ENCODE measurements at places on chromosomes 12 and 14.

GRCh38 chr12:128940974-128941373 is 87.7 kb downstream of the GLT1D1 start:
- H3K27me3 ChIP-seq: peaks cover 11% of the 10 kb centered on the region
- no peak for DNase-seq

- H3K4me3 ChIP-seq: no peak overlapping the region
- peaks cover 8% of the 10 kb centered on the region for H3K4me1 ChIP-seq
- no peak for DNase-seq
- H3K27ac ChIP-seq: no peak overlapping the region
- H3K27me3 ChIP-seq: peaks cover 12% of the 10 kb centered on the region
Measured at GRCh38 chr12:10126413-10126812, 3.6 kb downstream of the CLEC7A start.

- H3K4me3 ChIP-seq: no peak overlapping the region
- H3K27ac ChIP-seq: no peak overlapping the region
- H3K36me3 ChIP-seq: peaks cover 9% of the 10 kb centered on the region
- DNase-seq: no peak
- H3K4me1 ChIP-seq: no peaks in the 10 kb centered on the region
Measured at GRCh38 chr14:104770072-104770579, 17.2 kb downstream of the SIVA1 start.

GRCh38 chr14:94077111-94077821 is 3.7 kb downstream of the DDX24 start:
- no peak for DNase-seq
- peaks cover 89% of the 10 kb centered on the region for H3K4me1 ChIP-seq
- no peak overlapping the region for H3K27ac ChIP-seq
- peaks cover 42% of the 10 kb centered on the region for H3K36me3 ChIP-seq
- H3K4me3 ChIP-seq: peak overlapping the region; percentile 99
- peaks cover 13% of the 10 kb centered on the region for H3K27me3 ChIP-seq

DNA sequence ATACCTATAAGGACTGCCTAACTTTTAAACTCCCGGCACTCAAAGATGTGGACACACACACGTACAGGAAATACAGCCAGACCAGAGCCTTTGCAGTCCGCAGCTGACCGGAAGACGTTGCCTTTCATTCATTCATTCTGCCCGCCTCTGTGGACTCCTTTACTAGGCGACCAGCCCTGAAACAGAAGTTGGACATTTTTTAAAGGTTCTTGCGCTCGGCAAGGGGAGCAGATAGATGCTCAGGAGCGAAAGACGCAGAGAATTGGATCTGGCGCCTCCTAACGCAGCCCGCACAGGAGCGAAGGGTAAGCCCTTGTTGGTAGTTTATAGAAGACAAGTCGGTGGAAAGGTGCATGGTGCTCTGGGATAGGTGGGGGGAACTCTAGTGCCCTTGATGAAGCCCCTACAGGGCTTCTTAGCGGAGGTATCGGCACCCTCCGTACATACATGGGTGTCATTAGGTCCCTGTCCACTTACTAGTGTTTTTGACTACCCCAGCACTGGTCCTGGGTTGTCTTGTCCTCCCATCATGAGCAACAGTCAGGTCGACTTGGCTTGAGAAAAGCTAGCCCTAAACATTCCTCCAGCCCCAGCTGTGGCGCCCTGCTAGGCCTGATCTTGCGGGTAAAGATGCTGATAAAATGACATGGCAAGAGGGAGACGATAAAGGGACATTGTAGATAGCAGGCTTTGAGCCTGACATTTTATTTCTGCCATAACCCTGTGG is at the start of gene KDM2B:
TSS of gene KDM2B (minus strand) at position 65 of the 727 bp plus-strand sequence. CDS start 112 bp downstream, outside the sequence.
- peaks cover 58% of the 10 kb centered on the region for H3K4me1 ChIP-seq
- peak within 1 kb of the TSS; percentile 98 for H3K4me3 ChIP-seq
- H3K27me3 ChIP-seq: peaks cover 4% of the 10 kb centered on the region
- H3K27ac ChIP-seq: peak within 1 kb of the TSS; percentile 97
- DNase-seq: peak; percentile 45

DNA sequence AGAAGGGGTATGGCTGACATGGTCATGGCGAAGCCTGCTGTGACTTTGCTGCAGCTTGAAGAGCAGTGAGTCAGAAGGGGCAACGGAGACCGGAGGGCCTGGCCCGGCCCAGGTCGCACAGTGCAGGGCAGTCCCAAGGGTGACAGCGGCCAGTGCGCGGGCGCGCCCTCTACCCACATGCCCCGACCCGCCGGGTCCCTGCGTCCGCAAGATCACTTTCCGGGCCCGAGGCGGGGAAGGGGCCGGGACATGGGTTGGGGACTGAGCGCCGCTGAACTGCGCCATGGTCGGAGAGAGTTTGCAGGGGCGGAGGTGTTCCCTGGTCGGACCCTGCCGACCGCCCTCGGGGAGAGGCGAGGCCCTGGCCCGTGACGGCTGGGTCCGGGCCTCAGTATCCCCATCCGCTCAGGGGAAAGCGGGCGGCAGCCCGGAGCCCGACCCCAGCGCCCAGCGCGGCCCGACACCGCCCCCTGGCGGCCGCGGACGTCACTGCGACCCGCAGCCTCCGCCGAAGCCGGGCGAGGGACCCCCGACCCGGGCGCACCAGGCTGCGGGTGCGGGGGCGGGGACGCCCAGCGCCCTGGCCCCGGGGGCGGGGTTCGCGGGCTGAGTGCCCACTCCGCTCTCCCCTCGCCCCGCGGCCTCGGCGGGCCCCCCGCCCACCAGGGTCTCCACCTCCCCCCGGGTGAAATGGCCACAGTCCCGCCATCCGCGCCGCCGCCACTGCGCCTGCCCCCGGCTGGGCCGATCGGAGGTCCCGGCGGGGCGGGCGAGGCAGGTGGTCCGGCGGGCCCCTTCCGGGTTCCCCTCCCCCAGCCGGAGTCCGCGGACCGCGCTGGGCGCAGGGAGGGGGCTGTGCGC is 7.2 kb upstream of the ANKRD9 start:
- DNase-seq: peak; percentile 69
- H3K4me3 ChIP-seq: peak overlapping the region; percentile 87
- H3K4me1 ChIP-seq: peaks cover 2% of the 10 kb centered on the region

DNA sequence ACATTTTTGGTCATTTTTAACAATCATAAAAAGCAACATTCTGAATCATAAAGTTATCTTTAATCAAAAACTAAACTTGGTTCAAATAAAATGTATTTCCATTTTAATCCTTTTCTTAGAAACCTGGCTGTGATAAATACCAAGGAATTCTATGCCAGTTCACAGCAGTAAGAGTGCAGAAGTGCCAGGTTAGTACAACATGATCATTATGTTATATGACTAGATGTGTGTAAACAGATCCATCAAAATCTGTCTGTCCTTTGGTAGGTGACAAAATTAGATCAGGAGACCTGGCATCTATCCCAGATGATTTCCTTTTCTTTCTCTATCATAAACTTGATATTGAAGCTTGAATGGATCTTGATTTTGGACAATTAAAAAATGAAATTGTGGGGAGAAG is 200.6 kb upstream of the STXBP6 start:
- no peak overlapping the region for H3K4me3 ChIP-seq
- DNase-seq: no peak
- no peak overlapping the region for H3K27ac ChIP-seq
- H3K27me3 ChIP-seq: peaks cover 1% of the 10 kb centered on the region
- no peaks in the 10 kb centered on the region for H3K4me1 ChIP-seq
- H3K36me3 ChIP-seq: no peaks in the 10 kb centered on the region

- H3K4me1 ChIP-seq: peaks cover 42% of the 10 kb centered on the region
- H3K27ac ChIP-seq: peak overlapping the region; percentile 0
- DNase-seq: no peak
- no peaks in the 10 kb centered on the region for H3K36me3 ChIP-seq
Measured at GRCh38 chr12:107329569-107330324, 236.4 kb upstream of the CRY1 start.

DNA sequence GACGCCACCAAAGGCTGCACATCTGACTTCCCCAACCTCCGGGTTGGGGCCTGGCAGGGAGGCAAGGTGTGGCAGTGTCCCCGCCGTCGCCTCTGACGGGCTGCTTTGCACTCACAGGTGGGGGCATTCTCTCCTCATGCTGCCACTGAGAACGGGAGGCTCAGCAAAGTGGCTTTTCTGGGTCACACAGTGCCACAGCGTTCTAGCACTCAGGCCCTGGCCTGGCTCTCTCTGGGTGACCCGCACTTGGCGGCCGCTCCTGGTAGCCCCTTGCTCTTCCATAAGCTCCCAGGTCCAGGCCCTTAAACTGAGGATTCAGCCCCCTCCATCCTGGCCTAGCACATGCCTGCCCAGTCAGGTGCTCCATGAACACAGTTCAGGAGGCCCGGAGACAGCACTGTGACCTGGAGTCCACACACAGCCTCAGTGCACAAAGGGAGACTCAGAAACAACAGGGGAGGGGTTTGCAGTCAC is 25.2 kb downstream of the SERPINA1 start:
- H3K4me1 ChIP-seq: no peaks in the 10 kb centered on the region
- no peak for DNase-seq
- no peak overlapping the region for H3K4me3 ChIP-seq

DNA sequence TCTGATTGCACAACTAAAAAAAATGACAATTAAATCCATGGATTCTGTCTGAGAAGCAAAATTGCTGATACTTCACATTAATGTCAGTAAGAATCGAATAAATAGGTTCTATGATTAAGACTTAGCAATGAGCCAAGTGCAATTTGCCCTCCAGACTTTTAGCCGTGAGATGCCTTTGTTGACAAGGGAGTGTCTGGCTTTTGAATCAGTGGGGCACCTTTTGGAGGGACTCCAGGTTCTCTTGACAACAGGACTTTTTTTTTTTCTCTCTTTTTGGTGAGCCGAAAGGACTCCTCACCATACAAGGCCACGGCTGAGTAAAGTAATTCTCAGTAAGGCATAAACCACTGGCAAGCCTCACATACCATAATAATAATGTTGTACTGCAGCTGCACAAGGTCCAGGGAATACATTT is 4.7 kb upstream of the MDM1 start:
- H3K4me1 ChIP-seq: peaks cover 22% of the 10 kb centered on the region
- H3K36me3 ChIP-seq: no peaks in the 10 kb centered on the region
- H3K27ac ChIP-seq: no peak overlapping the region
- peaks cover 6% of the 10 kb centered on the region for H3K27me3 ChIP-seq

DNA sequence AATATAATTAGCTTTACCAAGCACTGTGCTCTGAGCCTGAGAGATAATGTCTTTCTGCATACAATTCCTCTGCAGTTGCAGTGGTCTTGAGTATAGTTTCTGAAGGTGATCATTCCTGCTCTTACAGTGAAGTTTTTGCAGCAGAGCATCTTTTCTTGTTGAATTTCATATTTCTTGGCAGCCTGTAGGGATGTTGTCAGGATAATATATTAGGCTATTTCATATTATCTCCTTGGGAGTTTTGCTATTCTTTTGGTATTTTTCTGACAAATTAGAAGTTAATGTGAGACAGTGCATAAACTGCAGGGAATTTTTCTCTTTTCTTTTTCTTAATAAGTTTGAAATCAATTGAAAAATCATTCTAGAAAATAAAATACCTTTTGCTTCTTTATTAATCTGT is 1502.6 kb upstream of the FLRT2 start:
- no peak overlapping the region for H3K4me3 ChIP-seq
- no peak overlapping the region for H3K27ac ChIP-seq
- no peaks in the 10 kb centered on the region for H3K36me3 ChIP-seq
- H3K27me3 ChIP-seq: peaks cover 2% of the 10 kb centered on the region
- no peaks in the 10 kb centered on the region for H3K4me1 ChIP-seq
- DNase-seq: no peak

DNA sequence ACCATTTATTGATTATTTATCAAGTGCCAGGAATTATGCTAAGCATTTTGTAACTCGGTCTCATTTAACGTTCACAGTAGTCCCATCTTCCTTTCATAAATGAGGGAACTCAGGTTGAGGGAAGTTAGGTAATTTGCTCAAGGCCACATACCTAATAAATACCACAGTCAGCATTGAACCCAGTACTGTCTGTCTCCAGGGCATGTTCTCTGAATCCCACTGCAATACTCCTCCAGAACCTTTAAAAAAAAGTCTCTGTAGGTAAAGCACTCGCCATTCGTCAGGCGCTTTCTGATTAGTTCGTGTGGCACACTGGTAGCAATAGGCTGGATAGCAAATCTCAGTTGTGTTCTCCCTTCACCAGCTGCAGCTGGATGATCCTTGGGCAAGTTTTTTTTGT is 14.3 kb downstream of the SLC17A8 start:
- peaks cover 4% of the 10 kb centered on the region for H3K27me3 ChIP-seq
- H3K4me1 ChIP-seq: no peaks in the 10 kb centered on the region
- H3K36me3 ChIP-seq: no peaks in the 10 kb centered on the region

DNA sequence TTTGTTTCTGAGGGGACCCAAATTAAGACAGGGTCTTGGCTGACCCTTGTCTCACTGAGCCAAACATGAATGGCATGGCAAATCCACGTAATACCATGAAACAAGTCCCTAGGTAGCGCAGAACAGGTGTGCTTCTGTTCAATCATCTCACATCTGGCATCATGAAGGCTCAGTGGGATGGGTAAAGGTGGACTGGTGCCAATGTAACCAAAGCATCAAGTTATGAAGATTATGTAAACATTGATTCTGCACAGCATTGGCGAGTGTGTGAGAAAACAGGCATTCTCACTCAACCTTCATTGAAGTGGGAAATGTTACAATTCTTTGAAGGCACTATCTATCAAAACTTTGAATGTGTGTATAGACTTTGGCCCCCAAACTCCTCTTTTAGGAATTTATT is 41.9 kb downstream of the PTGER2 start:
- H3K36me3 ChIP-seq: peaks cover 4% of the 10 kb centered on the region
- peaks cover 6% of the 10 kb centered on the region for H3K27me3 ChIP-seq
- H3K27ac ChIP-seq: no peak overlapping the region

- H3K27me3 ChIP-seq: peaks cover 2% of the 10 kb centered on the region
- H3K4me3 ChIP-seq: no peak overlapping the region
- H3K27ac ChIP-seq: peak overlapping the region; percentile 33
- H3K4me1 ChIP-seq: peaks cover 15% of the 10 kb centered on the region
- no peak for DNase-seq
Measured at GRCh38 chr14:71473843-71474242, 458.4 kb upstream of the RGS6 start.

DNA sequence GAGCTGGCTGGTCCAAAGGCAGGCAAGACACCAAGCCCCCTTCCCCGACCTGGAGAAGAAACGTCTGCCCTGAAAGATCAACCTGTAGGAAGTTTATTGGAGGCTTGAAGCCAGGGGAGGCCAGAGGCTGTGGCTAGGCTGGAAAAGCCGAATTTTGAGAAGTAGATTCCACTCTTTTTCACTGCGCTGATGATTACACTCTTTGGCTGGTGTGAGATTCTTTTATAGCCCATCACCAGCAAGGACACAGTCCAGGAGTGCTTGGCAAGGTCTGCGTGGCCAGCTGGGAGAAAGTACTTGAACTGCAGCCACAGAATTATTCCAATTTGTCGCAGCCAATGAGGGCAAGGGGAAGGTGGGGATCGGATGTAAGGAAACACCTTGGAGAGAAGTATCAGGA is 45.0 kb downstream of the SYNE3 start:
- H3K27me3 ChIP-seq: peaks cover 2% of the 10 kb centered on the region
- H3K36me3 ChIP-seq: peaks cover 16% of the 10 kb centered on the region
- no peak for DNase-seq
- no peak overlapping the region for H3K4me3 ChIP-seq

- H3K4me1 ChIP-seq: no peaks in the 10 kb centered on the region
- H3K27ac ChIP-seq: no peak overlapping the region
- H3K4me3 ChIP-seq: no peak overlapping the region
- no peaks in the 10 kb centered on the region for H3K36me3 ChIP-seq
Measured at GRCh38 chr12:20268121-20268732, 100.1 kb upstream of the PDE3A start.

GRCh38 chr14:105945896-105946295 is 419.5 kb downstream of the TMEM121 start:
- peaks cover 11% of the 10 kb centered on the region for H3K27me3 ChIP-seq
- H3K4me1 ChIP-seq: no peaks in the 10 kb centered on the region
- no peak overlapping the region for H3K4me3 ChIP-seq
- DNase-seq: no peak
- H3K36me3 ChIP-seq: no peaks in the 10 kb centered on the region

- H3K36me3 ChIP-seq: no peaks in the 10 kb centered on the region
- no peaks in the 10 kb centered on the region for H3K27me3 ChIP-seq
- no peak overlapping the region for H3K4me3 ChIP-seq
- no peak overlapping the region for H3K27ac ChIP-seq
- no peak for DNase-seq
Measured at GRCh38 chr12:82968631-82969367, 282.1 kb downstream of the TMTC2 start.
